ENCODE measurements at places on chromosomes 11 and 22.

DNA sequence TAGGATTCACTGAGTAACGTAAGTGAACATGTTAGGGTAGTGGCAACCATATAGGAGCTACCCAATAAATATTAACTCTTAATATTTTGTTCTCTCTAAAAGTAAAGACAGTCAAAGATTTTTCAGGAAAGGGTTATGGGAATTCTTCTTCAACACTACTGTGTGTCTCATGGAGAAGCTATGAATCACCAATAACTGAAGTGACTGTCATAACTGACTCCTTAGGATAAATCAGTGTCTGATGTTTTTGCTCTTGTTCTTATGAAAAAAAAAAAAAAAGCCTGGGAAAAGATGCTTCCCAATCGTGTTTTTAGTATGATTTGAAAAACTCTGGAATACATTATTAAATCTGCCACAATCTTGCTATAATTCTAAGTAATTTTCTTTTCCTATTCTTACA, 111.2 kb upstream of the CEP126 start:
- no peak for DNase-seq

DNA sequence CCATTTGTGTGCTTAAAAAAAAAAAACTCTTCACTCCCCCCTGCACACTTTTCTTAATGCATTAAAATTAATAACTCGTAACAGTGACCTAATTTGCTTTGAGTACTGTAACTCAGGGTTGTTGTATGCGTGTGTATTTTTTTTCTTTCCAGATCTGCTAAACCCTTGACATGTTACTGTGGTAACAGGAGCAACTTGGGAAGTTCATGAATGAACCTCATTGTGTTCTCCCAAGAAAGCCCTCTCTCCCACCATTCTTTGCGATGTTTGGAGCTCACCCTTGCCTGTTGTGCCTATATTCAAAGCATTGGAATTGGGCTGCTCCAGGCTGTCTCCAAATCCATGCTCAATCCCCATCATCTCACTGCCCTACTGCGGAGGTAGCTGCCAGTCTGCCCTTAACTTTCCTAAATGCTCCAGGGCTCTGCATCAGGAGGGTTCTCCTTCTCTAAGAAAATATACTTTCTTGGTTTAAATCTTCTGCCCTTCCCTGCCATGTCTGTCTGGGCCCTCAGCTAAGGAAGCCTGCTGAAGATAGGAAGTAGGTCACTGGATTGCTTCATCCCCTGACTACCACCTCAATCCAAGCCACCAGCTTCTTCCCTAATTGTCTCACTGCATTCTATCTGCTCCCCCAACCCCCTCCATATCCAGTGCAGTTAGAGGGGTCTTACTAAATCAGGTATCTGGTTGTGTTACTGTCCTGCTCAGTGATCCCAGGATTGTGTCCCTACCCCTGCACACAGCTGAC, 70.3 kb downstream of the KIRREL3 start:
- DNase-seq, result no peak

DNA sequence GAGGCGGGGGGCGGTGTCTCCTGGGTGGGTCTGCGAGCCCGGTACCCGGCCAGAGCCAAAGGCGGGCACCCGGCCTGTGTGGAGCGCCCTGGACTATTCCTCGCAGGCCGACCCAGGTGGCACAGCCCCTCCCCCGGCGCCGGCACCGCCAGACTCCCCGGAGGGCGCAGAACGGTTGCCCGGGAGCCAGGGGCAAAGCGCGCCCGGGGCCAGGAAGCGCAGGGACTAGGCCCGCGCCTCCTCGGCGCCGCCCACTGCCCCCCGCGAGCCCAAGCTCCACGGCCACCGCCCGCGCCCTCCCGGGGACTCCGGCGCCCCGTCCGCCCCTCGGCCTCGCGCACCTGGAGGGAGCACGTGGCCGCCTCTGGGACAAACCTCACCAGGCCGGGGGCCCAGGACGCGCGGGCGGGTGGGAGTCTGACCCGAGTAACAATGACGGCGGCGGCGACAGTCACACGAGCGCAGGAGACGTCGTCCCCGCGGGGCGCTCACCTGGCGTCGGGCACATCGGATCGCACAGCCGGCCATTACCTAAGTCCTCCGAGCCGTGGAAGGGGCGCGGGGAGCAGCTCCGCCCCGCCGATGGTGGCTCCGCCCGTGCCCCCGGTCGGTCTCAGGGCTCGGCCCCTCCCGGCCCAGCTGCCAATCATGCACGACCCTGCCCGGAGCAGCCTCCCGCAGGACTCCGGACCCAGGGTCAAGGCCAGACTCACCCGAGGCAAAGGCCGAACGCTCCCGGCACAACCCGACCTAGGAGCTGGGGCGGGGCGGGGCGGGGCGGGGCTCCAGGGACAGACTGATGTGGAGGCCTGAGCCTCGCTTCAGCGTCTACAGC, 7.4 kb downstream of the PLXNB2 start:
- DNase-seq, result no peak

DNA sequence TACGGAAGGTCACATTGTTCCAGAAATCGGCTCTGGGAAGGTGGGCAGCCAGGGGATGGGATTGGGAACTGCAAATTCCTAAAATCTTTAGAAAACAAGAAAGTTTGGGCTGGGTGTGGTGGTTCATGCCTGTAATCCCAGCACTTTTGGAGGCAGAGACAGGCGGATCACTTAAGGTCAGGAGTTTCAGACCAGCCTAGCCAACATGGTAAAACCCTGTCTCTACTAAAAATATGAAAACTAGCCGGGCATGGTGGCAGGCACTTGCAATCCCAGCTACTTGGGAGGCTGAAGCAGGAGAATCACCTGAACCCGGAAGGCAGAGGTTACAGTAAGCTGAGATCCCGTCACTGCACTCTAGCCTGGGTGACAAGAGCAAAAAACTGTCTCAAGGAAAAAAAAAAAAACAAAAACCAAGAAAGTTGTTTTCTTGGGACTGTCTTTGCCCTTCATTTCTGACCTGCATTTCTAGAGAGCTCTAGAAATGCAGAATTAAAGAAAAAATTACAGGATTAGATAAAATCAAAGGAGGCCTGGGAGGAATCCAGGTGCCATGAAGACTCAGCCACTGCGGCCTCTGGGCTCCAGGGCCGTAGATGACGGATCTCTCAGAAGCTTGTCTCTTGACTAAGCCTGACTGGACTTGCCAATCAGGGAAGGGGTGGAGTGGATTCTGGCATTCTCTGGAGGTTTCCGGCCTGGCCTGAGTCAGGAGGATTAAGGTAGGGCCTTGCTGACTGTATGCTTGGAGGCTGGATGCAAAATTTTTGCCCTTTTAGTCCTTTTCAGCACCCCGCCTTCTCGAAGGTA, 5.3 kb upstream of the MALAT1 start:
- no peak for DNase-seq

- no peak for DNase-seq
Measured at GRCh38 chr22:36619797-36620399, 83.7 kb downstream of the CACNG2 start.

GRCh38 chr22:50739894-50740293, 1.9 kb downstream of the ACR start:
- DNase-seq, result no peak

DNA sequence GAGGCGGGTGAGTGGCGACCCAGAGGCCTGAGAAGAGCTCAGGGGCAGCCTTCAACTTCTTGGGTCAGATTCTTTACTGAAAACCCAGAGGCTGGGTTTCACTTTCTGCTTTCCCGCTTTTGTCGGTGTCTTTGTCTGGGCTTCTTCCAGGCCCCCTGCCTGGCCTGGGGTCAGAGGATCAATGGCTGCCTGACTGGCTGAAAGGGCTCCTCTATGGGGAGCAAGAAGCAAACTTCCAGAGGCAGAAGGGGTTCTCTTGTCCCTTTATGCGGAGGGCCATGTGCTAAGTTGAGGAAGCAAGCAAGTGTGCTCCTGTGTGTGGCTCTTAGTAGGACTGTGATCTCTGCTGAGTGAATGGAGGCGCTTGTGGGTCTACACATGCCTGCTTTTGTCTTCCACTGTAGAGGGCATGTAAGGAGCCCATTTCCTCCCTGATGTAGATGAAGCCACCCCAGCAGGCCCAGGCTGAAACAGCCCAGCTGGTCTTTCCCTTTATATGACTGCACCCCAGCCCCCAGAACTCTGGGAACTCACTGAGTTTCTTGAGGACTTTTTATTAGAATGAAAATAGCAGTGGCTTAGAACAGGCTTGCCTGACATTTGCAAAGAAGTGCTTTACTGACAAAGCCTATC, 1.0 kb upstream of the PKNOX2 start:
- no peak for DNase-seq

GRCh38 chr22:19855504-19856409, 1.1 kb upstream of the GNB1L start:
- no peak for DNase-seq

- no peak for DNase-seq
Measured at GRCh38 chr11:57116654-57117053, 65.1 kb upstream of the LRRC55 start.

DNA sequence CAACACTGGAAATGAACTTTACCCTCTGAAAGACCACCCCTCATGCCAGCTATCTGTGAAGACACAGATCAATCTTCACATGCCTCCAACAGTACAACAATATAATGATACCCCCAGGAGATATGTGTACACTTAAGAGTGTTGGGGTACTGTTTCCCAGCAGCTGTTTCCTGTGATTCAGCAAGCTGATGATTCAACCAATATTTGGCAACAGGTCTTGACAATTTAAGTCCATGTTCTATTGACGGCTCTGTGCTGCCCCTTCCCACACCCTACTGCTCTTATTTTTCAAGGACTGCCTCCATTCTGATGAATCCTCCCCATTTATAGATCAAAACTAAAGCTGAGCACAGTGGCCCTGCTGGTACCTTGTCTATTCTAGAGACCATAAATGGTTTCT, 6.6 kb downstream of the SNX19 start:
- DNase-seq, result no peak

GRCh38 chr11:102204174-102204573, 93.9 kb downstream of the YAP1 start:
- DNase-seq, result no peak

All from GM12892 (cell line).